ENCODE measurements at places on chromosomes 7 and 10.

- no peak for DNase-seq
Measured at GRCh38 chr10:98925651-98926050, 310.0 kb downstream of the HPSE2 start.

- no peak for DNase-seq
Measured at GRCh38 chr10:60009276-60009675, 102.9 kb upstream of the CCDC6 start.

GRCh38 chr10:4456776-4457175 is 369.2 kb upstream of the AKR1E2 start:
- no peak for DNase-seq

- DNase-seq, result no peak
Measured at GRCh38 chr7:106840342-106840741, 24.7 kb upstream of the PIK3CG start.

DNA sequence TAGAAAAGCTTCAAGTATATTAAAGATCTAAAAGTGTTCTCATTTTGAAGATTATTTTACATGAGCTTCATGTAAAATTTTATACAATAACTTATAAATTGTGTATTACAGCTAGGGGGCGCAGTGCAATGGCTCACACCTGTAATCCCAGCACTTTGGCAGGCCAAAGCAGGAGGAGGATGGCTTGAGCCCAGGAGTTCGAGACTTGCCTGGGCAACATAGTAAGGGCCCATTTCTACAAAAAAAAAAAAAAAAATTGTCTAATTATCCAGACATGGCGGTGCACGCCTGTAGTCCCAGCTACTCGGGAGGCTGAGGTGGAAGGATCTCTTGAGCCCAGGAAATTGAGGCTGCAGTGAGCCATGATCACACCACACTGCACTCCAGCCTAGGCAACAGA is 16.6 kb downstream of the ACBD5 start:
- no peak for DNase-seq

DNA sequence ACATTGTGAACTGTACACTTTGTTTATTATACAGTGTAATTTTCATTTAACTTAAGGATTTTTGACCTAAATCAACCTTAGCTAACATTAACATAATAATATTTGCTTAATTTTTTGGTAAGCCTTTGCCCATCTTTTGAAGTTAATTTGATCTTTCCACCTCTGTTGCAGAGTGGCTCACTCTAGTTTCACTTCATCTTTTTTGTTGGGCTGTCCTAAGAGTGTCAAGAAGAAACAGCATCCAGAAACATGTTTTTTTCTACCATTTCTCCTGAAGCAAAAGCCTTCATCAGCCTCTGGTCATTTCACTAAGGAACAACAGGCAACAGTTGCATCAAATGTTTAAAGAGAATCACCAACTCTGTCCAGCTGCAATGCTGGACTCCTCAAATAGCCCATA is 824.7 kb downstream of the REEP3 start:
- no peak for DNase-seq

GRCh38 chr10:56633876-56634452 is 272.9 kb upstream of the ZWINT start:
- DNase-seq, result no peak

DNA sequence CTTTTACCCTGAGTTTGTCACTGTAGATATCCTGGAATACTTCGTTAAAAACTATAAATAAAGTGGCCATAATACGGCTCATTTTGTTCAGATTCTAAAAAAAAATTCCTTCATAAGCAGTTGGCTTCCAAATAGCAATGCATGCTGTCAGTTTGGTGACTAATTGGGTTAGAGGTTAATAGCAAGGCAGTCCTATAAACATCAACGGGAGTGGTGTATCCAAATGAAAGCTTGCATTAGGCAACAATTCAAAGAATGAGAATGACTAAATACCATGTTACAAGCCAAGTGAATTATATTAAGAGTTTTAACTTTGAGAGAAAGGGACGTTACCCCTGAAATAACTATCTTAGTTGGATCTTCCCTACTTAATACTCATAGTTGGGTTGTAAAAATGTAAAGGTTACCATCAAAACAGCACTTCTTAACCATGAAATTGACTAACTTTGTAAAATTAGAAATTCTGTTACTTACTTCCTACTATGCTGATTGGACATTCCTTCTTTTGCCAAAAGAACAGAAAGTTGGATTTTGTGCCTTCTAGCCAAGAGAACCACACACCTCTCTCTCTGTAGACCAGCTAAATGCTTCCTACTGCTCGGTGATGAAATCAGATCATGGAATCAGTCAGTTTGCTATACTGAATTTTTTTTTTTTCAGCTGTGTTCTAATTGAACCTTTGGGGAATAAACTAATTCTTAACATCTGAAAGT is 98.0 kb downstream of the KAT6B start:
- DNase-seq, result no peak

DNA sequence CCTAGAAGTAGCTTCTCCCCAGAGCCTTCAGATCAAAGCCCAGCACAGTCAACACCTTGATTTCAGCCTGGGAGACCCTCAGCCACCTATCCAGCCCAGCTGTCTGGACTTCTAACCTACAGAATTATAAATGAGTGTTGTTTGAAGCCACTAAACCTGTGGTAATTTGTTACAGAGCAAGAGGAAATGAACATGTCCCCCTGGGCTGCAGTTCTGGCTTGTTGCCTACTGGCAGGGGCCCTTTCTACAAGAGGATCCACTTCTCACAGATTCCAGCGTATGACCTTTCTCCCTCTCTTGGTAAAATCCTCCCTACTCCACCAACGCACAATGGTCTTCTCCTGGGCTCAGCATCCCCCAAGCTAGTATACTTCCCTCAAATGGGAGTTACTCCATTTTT is 46.4 kb upstream of the ECHDC3 start:
- no peak for DNase-seq

DNA sequence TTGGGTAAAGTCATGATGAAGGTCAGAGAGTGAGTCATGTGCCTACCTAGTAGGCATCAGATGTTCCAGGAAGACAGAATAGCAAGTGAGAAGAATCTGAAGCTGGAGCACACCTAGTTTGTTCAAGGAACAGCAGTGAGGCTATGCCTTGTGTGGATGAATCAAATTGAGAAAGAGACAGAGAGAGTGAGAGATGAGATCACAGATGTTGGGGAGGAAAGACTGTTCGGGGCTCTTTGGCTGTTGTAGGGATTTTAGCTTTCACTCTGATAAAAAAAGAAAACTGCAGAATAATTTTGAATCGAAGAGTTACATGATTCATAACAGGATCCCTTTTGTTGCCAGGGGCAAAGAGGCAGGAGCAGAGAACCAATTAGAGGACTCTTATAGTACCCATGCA is 6.3 kb downstream of the LIPF start:
- DNase-seq, result no peak

GRCh38 chr10:35783305-35783838 is 141.3 kb upstream of the FZD8 start:
- DNase-seq, result no peak

DNA sequence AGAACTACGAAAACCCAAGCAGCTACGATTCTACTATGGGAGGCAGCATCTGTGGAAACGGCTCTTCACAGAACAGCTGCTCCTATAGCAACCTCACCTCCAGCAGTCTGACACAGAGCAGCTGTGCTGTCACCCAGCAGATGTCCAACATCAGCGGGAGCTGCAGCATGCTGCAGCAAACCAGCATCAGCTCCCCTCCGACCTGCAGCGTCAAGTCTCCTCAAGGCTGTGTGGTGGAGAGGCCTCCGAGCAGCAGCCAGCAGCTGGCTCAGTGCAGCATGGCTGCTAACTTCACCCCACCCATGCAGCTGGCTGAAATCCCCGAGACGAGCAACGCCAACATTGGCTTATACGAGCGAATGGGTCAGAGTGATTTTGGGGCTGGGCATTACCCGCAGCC is 81.6 kb upstream of the SAMD8 start:
- no peak for DNase-seq

GRCh38 chr7:92415225-92415624 is 32.1 kb upstream of the GATAD1 start:
- DNase-seq, result no peak

DNA sequence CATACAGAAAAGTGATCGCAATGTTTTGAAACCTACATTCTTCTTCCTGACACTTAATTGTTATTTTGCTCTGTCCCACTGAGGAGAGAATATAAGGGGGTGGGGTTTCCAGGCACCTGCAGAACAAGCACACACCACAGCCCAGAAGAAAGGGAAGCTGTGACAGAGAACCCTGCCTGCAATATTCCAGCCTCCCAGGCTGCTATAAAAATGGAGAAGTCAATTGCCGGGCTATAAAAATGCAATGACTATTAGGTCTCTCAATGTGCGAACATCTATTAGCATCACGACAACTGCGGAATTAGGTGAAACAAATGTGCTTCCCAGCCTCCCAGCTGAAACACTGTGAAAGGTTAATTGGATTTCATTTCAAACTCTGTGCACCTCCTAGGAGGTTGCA is 145.3 kb upstream of the FRMD4A start:
- no peak for DNase-seq

DNA sequence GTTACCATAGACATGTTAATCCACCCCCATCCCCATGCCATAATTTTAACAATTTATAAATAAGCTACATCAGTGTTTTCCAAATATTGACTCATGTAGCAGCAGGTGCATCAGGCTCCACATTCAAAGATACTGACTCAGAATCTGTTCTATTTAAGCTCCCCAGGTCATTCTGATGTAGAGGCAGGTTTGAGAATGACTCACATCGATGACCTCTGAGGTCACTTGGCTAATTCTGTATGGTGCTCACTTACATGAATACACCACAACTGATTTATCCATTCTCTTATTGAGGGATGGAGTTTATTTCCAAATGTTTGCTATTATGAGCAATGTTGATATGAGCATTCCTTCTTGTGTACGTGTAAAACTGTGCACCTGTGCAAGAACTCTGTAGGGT is 1159.0 kb downstream of the TYW1 start:
- DNase-seq, result no peak
